ENCODE measurements at places on chromosomes 6 and 20.

DNA sequence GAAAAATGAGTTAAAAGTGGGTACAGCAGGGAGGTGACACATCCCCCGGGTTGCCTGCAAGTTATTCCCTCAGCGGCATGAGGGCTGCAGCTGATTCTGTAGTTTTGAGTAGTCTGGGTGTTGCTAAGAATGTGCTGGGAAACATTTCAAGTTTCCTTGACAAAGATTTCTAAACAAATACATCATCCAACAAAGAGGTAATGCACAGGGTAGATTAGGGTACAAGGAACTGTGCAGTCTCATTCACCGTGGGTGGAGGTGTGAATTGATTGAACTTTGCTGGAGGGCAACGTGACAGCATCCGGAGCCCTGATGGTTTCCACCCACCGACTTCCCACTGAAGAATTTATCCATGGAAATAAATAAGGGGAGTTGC is 21.8 kb downstream of the CASS4 start:
- no peak for DNase-seq

DNA sequence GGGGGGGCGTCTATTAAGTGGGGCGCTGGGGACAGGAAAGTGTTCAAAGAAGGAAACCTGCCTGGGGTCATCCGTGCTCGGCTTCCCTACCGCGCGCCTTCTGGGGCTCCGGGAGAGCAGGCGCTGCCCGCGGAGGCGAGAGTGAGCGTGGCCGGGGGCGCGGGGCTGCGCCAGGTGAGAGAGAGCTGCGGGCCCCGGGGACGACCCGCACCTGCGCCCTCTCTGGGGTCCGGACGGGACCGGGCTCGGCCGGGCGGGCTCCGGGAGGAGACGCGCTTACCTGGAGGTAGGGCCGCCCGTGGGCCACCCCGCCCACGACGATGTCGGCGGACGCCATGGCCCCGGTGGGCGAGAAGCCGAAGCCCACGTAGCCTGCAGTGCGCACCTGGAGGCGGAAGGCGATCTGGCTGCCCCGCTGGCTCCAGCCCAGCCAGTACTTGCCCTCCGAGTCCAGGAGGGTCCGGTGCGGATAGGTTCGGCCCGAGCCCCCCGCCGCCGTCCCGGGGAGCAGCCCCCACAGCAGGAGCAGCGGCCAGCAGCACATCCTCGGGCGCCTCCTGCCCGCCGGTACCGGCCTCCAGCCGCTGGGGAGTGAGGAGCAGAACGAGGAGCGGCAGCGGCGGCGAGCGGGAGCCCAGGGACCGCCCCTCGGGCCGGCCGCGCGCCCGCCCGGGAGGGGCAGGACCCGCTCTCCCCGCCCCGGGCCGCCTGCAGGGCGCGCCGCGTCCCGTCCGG is at the start of gene MOXD1:
TSS of gene MOXD1 (minus strand) at position 593 of the 735 bp plus-strand sequence. CDS start at position 544, 49 bp downstream.
- DNase-seq: no peak

DNA sequence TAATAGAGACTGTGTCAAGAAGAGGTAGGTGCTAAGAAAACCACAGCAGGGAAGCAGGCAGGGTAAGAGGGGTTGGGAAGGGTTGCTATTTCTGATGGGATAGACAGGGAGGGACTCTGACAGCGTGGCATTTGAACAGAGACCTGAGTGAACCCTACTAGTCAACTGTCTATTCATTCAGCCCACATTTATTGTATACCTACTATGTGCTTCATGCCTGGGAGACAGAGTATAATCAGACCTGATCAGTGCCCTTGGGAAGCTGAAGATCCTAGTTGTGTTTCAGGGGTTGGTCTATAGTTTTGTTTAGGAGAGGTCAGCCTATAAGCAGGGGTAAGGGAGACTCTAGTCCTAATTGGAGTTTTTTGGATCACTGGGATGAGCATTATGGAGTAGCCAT is 14.9 kb upstream of the CAPN11 start:
- DNase-seq: no peak

DNA sequence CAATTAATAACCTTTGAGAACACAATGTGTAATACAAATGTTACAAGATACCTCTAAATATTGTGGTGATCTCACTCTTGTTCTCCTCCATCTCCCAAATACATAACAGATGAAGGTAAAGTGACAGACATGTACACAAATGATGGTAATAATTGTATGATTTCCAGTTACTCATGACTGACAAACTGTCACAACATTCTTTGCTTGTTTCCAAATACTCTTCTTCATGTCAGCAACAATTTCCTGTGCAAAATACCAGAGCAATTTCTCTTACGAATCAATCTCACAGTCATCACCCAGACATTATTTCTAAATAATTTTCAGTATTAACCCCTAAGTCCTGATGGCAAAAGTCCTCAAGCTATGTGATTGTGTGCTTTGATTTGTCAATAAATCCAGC is 92.9 kb downstream of the RPS12 start:
- DNase-seq: no peak

All from NCI-H2081 treated with DMSO at 0.1 percent for 48 hours (cell line).